ENCODE measurements at places on chromosomes 12 and 14.
A peak's percentile ranks its signal among the peaks of the same experiment; 100 is the strongest.

DNA sequence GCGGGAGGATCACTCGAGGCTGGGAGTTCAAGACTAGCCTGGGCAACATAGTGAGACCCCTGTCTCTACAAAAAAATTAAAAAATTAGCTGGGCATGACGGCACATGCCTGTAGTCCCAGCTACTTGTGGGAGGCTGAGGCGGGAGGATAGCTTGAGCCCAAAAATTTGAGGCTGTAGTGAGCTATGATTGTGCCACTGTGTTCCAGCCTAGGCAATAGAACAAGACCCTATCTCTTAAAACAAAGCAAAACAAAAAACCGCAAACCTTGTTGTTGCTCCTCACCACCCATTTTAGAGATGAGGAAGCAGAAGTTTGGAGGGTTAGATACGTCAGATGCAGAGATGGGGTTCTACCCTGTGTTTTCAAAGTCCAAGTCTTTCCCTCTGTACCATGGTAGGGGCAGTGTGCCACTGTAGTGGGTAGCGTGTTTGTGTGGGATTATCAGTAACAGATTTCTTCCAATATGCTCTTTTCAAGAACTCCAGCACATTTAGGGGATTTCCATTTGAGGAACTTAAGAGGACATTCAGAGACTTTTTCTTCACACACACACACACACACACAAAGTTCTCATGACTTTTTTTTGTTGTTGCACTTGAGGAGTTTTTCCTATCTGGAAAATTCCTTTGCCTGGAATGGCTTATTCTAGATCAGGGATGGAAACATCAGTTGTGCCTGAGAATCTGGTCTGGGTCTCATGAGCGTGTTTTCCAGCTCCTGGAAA lies 186.5 kb downstream of the CHST11 start:
- peak; percentile 41 for DNase-seq

- DNase-seq: no peak
Measured at GRCh38 chr12:94500831-94501567, 41.3 kb upstream of the CEP83 start.

GRCh38 chr12:100576331-100577036 lies 3.0 kb downstream of the GAS2L3 start:
- peak; percentile 41 for DNase-seq

DNA sequence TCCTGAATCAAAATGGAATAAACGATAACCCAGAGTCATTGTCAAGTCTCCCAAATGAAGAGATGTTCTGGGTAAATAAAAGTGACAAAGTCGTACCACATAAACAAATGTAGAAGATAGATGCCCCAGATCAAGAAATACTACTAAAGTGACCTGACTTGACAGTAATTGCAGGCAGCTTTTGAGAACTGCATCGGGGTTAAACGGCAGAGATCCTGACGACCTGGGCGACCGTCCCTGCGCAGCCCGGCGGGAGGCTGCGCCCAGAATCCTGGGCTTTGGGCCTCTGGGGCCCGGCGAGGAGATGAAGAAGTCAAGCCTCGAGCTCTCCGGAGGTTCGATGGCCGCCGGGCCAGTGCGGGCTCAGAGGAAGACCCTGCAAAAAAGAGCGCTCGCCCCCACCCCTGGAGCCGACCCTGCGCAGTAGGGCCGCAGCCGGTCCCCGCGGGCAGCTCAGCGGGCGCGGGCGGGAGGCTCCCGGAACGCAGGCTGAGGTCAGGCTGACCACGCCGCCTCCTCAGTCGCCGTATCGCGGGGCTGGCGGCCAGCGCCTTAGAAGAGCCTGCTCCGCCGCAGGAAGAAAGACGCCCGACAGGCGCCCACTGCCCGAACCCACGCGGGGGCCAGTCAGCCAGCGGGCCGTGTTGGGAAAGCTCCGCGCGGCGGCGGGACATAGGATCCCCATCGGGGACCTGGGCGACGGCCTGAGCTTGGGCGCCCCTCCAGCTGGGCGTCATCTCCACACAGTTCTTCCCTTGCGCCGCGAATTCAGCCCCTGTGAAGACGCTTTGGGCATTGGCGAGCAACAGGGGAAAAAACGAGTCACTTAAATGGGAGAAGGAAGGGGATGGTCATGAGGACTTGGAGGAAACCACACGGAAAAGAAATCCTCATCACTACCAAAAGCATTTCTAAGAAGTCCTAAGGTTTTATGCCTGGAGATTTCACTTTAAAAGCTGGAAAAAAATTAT lies 16.0 kb downstream of the NKX2-1 start:
- DNase-seq: no peak

DNA sequence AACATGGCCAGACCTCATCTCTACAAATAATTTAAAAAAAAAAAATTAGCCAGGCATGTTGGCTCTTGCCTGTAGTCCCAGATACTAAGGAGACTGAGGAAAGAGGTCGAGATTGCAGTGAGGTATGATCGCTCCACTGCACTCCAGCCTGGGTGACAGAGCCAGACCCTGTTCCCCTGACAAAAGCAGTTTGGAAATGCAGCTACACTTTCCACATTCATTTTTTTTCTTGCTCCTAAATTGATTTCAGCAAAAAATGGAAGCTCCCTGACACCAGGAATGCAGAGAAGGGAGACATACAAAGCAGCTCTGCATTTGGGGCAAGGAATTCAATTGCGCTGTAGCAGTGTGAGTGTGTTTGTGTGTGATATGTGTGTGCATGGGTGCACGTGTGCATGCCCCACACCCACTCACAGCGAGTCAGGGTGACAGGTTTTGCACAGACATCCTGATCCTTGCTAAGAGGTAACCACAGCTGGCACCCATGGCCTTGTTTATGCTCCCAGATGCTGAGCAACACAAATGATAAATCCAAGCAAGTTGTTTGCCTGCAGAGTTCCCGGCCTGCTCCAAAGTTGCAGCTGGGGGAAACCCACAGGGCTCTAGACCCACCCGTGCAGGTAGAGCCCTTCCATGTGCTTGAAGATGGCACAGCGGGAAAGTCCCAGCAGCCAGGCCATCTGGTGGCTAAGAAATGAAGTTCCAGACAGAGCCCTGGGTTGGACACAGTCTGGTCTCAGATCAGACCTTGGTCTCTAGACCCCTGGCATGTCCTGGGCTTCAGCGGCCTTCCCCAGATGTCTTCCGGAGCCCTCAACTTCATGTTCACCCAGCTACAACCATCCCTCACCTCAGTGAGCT lies 25.9 kb upstream of the BDKRB2 start:
- DNase-seq: no peak

DNA sequence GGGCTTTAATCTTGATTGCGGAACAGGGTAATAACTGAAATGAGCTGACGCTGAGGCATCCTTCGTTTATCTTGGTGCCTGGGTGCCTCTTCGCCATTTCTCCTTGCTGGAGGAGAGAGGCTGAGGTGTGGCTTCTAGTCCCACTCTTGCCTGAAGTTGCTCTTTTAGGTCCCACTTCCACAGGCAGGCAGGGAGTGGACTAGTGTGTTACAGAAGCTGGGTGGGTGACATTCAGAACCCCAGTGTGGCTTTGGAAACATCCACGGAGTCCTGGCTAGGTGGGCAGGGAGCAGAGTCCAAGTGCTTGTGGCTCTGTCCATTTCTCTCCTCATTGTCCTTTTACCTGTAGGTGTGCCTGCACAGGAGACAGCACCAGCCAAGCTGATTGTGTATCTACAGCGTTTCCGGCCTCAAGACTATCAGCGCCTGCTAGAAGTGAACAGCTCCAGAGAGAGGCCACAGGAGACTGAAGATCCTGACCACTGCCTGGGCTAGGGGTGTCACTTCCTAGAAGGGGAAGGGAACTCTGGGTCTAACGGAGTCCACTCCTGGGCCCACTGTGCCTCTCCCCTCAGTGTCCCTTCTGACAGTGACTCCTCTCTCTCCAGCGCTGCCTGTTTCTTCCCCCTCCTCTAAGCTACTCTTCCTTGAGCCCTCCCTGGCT lies 2.4 kb downstream of the THTPA start:
- DNase-seq: no peak

- DNase-seq: no peak
Measured at GRCh38 chr14:23121361-23121771, 2.3 kb upstream of the CEBPE start.

DNA sequence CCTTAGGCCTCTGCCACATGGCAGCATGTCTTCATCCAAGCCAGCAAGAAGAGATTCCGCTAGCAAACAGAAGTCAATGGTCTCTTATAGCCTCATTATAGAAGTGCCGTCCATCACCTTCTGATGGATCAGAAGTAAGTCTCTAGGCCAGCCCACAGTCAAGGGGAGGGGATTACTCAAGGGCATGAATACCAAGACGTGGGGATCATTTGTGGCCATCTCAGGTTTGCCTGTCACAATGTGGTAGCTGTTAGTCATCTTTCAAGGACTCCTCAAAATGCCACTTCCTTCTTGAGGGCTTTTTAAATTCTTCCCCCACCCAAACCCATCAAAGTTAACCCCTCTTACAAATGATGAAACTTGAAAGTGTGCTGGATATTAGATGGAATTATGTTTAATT lies 8.1 kb upstream of the ADCY6 start:
- DNase-seq: peak; percentile 40

DNA sequence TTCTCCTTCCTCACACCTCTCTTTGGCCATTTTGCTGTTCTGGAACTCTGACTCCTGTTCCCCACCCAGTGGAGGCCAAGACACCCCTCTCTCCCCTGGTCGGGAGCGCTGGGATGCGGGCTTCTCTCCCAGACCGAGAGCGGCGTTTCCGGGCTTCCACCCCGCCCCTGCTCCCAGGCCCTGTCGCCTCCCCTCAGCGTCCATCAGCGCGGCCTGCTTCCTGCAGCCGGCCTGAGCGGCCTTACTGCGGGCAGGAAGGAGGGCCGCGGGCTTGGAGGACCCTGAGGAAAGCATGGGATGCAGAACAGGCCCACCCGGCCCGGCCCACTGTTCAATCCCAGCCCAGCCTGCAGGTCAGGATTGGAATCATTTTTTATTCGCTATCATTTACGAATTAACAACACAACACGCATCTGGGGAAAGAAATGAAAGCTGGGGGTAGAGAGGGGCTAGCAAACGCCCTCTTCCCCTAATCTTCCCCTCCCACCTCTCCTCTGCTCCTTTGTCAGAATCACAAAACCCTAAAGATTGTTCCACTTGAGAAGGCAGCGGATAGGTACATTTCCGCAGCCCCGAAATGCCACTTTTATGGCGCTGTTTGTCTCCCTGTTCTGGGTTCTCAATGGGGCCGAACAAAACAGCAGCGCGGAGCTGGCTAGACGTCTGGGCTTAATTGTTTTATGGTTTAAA lies 3.8 kb upstream of the HOXC8 start:
- DNase-seq: no peak

DNA sequence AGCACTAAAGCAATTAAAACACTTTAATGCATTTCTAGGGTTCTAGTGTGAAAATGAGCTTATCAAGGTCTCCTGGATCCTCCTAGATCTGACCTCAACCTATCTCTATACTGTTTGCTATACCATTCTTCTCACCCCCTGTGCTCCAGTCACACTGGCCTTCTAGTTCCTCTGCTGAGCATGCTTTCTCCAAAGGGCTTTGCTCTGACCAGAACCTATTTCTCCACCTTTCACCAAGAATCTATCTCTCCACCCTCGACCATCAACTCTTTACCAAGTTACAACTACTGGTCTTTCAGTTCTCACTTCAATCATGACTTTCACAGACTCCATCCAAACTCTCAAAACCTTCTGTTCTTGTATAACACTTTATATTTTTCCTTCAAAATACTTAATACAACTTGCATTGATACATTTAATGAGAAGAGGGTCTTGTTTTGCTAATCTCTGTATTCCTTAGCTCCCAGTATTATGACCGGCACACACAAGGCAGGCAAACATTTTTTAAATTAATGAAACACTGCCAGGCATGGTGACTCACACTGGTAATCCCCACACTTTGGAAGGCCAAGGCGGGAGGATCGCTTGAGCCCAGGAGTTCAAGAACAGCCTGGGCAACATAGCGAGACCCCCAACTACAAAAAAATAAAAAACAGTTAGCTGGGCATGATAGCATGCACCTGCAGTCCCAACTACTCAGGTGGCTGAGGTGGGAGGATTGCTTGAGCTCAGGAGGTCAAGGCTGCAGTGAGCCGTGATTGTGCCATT lies 22.8 kb downstream of the PPP1R12A start:
- DNase-seq: no peak

GRCh38 chr12:15772405-15773018 lies 16.7 kb downstream of the EPS8 start:
- peak; percentile 53 for DNase-seq

DNA sequence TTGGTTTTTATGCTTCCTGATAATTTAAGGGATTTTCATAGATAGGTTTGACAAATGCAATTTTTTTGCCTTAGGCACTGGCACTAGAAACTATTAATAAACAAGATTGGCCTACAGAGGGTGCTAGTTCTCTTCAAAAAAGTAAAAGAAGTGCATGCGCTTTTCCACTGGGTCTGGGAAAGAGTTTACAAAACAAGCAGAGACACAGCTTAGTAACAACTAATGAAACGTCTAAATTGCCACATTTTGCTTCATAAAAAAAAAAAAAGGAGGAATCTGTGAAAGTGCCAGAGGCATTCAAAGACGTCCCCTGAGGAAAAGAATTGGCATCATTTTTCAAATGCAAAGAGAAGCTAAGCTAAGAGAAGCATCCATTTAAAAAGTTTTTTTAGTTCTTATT lies 58.3 kb upstream of the EEA1 start:
- peak; percentile 83 for DNase-seq
